ENCODE measurements at places on chromosomes 5 and 9.

GRCh38 chr5:169901896-169902295, 78.4 kb downstream of the INSYN2B start:
- DNase-seq, result no peak

GRCh38 chr5:151718153-151718552, 31.4 kb upstream of the SPARC start:
- no peak for DNase-seq

DNA sequence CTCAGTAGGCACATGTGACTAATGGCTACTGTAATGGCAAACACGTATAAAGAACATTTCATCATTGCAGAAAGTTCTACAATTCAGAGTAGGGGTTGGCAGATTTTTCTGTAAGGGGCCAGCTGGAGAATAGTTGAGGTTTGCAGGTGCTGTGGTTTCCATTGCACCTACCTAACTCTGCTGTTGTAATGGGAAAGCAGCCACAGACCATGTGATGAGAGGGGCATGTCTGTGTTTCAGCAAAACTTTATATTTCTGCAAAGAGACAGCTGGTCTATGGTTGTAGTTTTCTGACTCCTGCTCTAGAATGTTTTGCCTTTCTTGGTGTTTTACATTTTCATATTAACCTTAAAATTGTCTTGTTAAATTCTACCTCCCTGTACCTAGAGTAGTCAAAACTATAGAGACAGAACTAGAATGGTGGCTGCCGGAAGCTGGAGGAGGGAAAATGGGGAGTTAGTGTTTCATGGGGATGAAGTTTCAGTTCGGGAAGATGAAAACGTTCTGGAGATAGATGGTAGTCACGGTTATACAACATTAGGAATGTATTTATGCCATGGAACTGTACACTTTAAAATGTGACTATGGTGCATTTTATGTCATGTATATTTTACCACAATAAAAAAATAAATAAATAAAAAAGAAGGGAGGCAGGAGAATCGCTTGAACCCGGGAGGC, 44.3 kb downstream of the NUP214 start:
- DNase-seq, result no peak

GRCh38 chr5:151434570-151435237, 12.7 kb upstream of the SLC36A1 start:
- no peak for DNase-seq

DNA sequence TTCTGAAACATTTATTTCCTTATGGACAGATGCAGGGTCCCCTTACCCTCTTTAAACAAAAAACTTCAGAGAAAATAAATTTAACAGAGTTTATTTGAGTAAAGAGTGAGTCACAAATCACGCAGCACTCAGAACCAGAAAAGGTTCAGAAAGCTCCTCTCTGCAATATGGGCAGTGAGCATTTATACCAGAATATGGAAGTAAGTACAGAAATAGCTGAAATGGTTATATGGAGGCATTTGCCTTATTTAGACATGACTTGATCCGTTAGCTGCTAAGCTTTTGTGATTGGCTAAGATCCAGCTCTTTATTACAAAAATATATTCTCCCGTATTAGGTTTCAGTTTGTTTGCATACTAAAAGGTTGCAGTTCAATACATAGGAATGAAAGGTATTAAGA, 1554.1 kb downstream of the EFNA5 start:
- DNase-seq, result no peak

DNA sequence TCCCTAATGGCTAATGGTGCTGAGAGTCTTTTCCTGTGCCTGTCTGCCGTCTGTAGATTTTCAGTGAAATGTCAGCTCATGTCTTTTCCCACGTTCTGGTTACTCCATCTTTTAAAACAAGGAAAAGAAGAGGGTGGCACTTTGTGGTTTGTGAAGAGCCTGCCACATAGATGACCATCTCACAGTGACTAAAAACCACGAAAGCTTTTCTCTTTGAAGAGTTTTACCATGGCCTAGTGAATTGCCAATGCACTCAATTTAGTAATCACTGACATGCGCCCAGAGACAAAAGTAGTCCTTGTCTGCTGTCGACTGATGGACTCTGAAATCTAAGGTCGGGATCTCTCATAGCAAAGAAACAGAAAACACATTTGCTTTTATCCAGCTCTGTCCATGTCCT, 50.4 kb downstream of the SPATA31C2 start:
- DNase-seq, result no peak

- no peak for DNase-seq
Measured at GRCh38 chr9:129497005-129497812, 123.7 kb downstream of the C9orf50 start.

- no peak for DNase-seq
Measured at GRCh38 chr9:14909601-14909960, 647 bp downstream of the FREM1 start.

GRCh38 chr5:8436924-8437323, 568.0 kb downstream of the MTRR start:
- no peak for DNase-seq

DNA sequence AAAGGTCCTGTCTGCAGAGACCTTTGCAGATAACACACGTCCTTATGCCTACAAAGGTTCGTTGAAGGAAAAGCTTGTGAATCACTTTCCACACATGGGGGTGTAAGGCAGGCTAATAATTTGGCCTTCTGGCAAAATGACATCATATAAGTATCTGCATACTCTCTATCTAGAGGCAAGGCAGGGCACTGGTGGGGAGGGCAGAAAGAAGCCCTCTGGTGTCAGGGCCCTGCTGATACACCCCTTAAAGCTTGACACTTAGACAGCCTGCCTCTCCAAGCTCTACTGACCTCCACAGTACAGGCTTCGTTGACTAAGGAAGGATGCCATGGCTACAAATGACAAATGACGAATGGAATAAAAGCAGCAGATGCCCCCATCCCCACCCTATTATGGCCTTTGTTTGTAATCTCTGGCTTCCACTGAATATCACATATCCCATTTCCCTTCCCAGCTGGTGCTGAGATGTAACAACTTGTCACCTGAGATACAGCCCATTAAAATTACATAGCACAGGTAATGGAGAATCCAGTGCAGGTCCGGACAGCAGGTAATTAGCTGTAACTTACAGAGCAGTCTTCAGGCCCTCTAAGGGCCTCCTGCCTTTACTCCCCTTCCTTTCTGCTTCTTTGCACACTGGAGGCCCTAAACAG, 76.9 kb upstream of the IFNK start:
- DNase-seq, result no peak

- no peak for DNase-seq
Measured at GRCh38 chr9:115058684-115059315, 59.2 kb downstream of the TNC start.

GRCh38 chr9:112853882-112854585, 36.6 kb downstream of the SLC46A2 start:
- no peak for DNase-seq

GRCh38 chr9:95037789-95038521, 279.6 kb downstream of the FANCC start:
- no peak for DNase-seq

- no peak for DNase-seq
Measured at GRCh38 chr5:15787681-15788080, 287.7 kb downstream of the FBXL7 start.

- no peak for DNase-seq
Measured at GRCh38 chr5:76637490-76637889, 14.3 kb upstream of the F2RL2 start.

DNA sequence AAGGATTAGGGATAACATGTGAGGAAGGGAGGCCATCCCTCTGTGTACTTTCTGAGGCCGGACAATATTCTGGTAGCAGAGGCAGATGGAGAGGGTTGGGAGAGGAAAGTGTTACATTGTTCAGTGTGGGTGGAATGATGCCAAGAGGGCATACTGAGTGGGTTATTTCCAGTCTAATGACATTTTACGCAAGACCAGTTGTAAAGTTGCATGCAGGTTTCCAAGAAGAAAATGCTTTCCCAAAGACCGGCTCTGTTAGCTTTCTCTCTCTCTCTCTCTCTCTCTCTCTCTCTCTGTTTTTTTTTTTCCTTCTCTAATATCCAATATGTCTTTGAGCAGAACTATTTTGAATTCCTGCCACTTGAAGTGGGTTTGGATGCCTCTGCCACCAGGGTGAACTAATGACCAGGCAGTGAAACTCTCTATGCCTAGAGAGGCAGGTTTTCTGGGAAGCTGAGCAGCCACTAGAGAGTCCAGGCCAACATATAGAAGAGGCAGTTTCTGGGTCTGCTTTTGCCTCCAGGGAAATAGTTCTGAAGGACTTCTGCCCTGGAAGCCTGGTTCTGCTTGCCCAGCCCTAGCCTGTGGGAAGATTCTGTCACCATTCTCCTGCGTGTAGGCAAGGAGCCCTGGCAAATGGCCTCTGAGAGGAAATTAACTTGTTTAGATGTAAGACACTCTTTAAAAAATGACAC, 24.4 kb upstream of the ZNF366 start:
- no peak for DNase-seq

GRCh38 chr5:44675296-44675695, 133.5 kb upstream of the MRPS30 start:
- no peak for DNase-seq
